ENCODE measurements at places on chromosomes 13 and 19.
A peak's percentile ranks its signal among the peaks of the same experiment; 100 is the strongest.

DNA sequence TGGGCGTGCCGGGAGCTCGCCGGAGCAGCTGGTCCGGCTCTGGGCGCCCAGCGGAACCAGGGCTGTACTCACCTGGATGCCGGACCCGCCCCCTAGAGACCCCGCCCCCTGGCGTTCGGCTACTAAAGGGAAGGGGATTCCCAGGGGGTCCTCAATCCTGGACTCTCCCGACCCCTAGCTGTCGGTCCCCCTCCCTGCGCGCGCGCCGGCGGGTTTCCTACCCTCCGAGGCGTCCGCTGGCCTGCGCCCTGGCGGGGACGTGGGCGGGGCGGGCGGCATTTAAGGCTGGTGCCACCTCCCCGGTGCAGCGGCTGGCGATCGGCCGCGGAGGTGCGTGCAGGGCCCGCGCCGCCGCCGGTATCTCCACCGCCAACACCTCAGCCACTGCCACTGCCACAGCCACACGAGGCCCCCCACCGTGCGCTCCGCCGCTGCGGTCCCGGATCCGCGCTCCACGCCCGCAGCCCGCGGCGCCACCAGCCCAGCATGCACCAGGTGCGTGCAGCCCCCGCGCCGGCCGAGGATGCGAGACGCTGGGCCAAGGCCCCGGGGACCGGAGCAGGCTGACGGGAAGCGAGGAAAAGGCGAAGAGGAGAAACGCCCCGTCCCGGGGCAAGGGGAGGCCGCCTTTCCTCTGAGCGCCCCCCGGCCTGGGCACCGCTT, at the start of gene ATP12A:
Gene ATP12A, plus strand, starts transcription at position 151 of the 663 bp plus-strand sequence. Its CDS starts 336 bp downstream, at position 487.
- DNase-seq, result no peak

DNA sequence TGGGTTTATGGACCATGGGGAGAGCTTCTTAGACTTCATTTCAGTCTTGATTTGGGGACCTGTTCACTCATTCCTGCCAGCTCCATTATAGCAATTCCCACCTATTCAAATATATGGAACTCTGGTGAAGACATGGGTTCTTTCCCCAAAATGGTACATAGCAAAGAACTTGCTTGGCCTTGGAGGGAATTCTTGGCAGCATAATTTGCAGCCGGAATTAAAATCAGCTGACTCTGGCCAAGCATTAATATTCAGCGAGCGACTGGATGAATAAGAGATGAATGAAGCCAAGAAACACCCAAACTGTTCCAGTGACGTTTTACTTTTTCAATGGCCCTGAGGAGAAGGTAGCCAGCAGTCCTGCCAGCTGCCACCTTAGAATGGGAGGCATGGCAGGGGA, 88.4 kb upstream of the SOX1 start:
- DNase-seq, result no peak

DNA sequence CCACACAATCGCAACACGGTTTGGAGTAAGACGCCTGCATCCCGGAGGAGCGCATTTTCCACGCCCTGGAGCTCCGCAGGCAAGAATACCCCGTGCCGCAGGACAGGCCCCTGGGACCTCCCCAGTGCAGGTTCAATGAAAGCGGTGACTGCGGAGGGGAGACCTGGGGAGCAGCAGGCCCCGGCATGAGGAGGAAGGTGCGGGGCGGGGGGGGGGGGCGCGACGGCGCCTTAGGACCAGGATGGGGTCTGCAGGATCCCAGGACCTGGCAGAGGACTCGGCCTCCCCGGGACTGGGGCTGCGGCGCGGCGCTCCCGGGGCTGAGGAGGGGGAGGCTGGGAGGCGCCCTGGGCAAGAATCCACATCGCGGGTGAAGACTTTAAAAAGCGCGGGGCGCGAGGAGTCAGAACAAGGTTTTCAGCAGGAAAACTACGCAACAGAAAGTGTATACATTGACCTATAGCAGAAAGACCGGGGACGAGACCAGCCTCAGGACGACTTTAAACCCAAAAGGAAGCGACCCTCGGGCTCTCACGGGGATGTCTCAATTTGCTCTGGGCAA, 432 bp downstream of the ZNF611 start:
- peak; percentile 47 for DNase-seq

DNA sequence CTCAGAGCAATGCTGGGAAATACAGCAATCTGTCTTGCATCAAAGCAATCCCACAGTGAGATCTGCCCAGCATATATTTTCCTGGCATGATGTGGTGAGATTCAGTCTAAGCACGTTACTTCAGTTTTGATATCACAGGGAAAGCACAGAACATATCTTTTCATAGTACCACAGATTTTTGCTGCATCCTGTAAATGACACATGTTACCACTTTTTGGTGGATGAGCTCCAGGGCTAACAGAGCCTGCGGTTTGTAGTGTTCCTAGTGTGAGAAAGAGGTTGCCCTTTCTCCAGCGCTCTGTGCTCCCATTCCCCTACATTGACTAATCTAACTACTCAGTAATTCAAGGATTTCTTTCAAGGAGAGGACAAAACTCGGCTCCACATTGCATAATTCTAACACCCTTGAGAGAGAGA, 409.0 kb downstream of the GPC6 start:
- DNase-seq, result no peak

GRCh38 chr13:83221256-83221655, 661.0 kb downstream of the SLITRK1 start:
- DNase-seq, result no peak

- no peak for DNase-seq
Observed at GRCh38 chr13:61857198-61857597, 441.5 kb upstream of the PCDH20 start.

- DNase-seq, result peak; percentile 7
Observed at GRCh38 chr19:39497996-39498797, 550 bp upstream of the DLL3 start.

GRCh38 chr13:109816112-109816807, 29.9 kb upstream of the IRS2 start:
- DNase-seq, result no peak

DNA sequence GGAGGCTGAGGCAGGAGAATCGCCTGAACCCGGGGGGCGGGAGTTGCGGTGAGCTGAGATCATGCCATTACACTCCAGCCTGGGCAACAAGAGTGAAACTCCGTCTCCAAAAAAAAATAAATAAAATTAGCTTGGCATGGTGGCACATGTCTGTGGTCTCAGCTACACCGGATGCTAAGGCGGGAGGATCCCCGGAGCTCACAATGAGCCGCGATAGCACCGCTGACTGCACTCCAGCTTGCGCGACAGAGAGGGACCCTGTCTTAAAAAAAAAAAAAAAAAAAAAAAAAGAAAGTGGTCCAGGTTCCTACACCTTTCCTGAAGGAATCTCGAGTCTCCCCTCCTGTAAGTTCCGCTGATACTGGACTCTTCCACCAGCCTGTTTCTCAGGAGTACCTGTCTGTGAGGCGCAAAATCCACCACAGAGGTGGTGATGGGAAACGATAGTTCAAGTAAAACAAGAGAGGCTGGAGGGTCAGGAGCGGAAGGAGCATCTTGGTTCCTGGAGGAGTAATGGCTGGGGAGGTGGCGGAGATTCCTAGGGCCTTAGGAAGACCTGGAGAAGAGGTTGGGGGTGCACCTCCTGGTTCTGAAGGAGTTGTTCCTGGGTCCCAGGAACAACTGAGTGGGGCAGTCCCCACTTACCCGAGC, 471 bp downstream of the FUT1 start:
- no peak for DNase-seq

DNA sequence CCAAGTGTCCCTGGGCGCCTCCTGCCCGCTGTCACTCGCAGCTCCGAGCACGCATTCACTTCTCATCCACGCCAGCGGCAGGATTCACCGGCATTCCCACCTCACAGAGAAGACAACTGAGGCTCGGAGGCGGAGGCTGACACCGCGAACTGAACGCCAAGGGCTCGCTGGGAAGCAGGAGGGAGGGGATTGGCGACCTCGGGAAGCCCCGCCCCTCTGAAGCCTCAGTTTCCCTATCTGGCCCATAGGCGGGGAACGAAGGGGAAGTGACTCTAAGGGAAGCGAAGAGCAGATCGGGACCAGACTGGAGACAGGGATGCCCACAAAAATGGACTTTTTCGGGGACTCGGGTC, 256 bp downstream of the MICOS13 start:
- no peak for DNase-seq

GRCh38 chr13:21675095-21675991, 4.5 kb downstream of the FGF9 start:
- DNase-seq, result peak; percentile 60

GRCh38 chr19:19224852-19225494, 13.2 kb downstream of the NCAN start:
- no peak for DNase-seq

DNA sequence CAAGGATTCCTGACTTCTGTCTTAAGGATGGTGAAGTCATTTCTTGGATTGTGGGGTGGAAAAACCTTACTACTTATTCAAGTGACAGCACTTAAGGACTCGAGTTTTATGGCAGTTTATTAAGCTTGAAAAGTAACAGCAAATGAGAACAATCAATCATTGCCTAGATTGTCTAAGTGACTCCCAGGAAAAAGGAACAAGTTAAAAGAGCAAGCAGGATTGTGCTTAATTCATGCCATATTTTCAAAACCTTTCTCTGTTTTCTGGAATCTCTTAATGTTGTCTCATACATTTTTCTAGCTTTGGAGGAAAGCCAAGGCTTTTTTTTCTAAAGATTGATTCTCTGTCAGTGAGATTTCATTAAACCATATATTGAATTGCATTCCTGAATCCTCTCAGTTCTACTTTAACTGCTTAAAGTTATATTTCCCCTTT, 236.2 kb upstream of the HTR2A start:
- DNase-seq, result no peak

DNA sequence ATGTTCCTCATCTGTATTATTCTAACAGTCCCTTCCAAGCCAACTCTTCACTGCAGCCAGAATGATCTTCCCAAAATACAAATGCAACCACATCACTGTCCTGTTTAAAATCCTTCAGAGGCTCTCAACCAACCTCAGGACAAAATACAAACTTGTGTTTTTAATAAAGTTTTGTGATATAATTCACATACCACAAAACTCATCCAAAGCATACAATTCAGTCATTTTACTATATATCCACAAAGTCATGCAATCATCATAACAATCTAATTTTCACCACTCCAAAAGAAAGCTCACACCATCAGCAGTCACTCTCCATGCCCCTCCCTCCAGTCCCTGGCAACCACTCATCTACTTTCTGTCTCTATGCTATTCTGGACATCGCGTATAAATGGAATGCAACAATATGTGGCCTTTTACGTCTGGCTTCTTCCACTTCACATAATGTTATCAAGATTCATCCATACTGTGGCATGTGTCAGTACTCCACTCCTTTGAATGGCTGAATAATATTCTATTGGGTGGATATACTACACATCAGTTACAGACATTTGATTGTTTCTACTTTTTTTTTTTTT, 81.7 kb upstream of the DOCK9 start:
- DNase-seq, result no peak

DNA sequence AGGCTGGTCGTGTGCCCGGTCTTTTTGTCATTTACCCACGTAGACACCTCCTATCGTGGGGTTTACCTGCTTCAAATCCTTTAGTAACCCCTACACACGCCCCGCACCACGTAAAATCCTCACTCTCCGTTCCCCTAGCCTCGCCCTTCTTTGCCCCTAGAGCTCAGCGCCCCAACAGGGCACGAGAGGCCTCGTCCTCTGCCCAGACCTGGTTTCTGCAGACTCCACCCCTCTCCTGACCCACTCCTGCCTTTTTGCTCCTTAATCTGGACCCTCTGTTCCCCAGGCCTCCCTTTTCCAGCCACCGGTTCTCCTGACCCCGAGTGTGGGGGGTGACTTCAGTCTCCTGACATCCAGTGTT, 412 bp downstream of the ZNF528 start:
- peak; percentile 17 for DNase-seq

GRCh38 chr19:15864824-15865223, 33.0 kb downstream of the CYP4F2 start:
- DNase-seq, result no peak

GRCh38 chr13:79246578-79246949, 159.5 kb downstream of the RBM26 start:
- DNase-seq, result no peak

DNA sequence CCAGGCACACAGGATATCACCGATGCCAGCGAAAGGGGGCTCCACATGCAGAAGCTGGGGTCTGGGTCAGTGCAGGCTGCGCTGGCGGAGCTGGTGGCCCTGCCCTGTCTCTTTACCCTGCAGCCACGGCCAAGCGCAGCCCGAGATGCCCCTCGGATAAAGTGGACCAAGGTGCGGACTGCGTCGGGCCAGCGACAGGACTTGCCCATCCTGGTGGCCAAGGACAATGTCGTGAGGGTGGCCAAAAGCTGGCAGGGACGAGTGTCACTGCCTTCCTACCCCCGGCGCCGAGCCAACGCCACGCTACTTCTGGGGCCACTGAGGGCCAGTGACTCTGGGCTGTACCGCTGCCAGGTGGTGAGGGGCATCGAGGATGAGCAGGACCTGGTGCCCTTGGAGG, 7.2 kb downstream of the NCAN start:
- DNase-seq, result no peak

DNA sequence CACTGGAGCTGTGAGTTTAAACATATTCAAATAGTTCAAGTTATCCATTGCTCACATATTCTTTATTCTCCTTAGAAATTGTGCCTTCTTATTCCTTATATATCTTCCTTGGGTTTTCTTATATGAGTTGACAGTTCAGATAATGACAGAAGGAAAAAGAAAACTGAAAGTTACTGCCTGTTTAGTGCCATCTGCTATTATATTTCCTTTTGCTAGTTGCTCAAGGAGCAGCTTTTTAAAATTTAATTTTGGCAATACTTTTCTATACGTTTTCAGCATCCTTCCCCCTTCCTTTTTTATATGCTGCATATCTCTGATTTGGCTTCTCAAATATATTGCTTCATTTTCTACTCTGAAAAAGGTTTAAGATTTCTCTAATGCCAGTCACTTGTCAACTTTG, 903.1 kb upstream of the SPRY2 start:
- DNase-seq, result no peak

DNA sequence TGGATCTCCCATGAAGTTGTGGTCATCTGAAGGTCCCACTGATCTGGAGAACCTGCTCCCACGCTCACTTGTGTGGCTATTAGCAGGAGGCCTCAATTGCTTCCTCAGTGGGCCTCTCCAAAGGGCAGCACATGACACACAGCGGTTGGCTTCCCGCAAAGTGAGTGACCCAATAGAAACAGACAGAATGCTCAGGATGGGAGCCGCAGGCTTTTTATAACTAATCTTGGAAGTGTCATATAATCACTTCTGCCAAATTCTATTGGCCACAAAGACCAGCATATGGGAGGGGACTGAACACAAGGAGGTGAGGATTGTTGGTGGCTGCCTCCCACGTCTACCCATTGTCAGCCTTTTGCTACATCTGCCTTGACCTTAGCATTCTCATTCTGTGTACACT, 22.1 kb upstream of the EHD2 start:
- no peak for DNase-seq

DNA sequence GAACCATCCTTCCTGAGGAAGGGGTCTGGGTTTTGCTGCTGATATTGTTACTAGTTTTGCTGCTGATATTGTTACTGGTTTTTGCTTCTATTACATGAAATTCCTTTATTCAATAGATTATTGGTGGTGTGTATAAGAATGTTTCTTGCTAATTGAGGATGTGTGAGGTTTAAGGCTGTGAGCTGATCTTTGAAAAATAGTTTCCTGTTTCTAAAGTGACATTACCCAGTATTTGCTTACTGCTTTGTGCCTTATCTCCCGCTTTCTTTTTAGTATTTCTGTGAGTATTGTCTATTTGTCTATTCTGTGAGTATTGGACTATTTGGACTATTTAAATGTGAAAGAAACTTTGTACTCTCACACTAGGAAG, 38.2 kb upstream of the C1QTNF9 start:
- no peak for DNase-seq

Measured in nucleus accumbens (tissue), 56 donors.